ENCODE measurements at places on chromosomes 5 and 9. TPM values are rescaled to one million over a fixed set of nuclear protein-coding genes. Genes with fewer than 3 reads are reported as not detected.

- DNase-seq, result no peak
These were observed 25.4 kb downstream of the DAB2 start for GRCh38 chr5:39399135-39400036.

IL3 gene
- total RNA-seq, result not detected

GRCh38 chr5:82816926-82817325 lies 260.3 kb downstream of the TMEM167A start:
- no peak for DNase-seq

SPATA31A3 gene
- not detected for total RNA-seq

AGXT2 gene
- total RNA-seq, result not detected

DNA sequence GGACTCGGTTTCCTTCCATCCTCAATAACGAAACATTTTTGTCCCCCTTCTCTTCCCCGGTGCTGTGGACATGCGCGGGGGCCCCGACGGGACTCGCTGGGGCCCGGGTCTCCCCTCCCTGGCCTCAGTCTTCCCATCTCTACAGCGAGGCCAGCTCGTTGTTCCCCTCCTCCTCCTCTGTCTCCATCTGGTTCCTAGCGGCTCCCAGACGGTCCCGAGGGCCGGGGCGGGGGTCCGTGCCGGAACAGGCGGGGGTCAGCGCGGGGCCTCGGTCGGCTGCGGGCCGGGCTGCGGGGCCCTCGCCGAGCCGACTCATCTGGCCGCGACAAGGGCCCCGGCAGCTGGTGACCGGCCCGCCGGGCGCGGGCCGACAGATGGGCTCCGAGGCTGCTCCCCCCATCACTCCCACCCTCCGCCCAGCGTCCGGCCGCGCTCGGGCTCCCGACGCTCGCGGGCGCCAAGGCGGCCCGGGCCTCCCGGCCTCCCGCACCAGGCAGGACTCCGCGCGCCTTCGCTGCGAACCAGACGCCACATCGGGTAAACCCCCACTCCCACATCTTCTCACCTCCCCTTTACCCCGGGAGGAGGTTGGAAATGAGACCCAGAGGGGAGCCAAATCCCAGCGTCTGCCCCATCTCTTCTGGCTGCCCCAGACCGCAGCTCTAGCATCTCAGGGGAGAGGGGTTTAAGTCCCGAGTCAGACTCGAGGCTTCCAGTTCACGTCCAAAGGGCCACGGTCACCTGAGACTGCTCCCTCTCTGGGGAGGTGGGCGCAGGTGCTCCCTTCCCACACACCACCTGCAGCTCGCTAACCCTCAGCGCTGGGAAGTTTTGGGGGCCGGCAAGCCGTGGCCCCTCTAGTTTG lies 8.1 kb downstream of the BARHL1 start:
- DNase-seq, result no peak

DNA sequence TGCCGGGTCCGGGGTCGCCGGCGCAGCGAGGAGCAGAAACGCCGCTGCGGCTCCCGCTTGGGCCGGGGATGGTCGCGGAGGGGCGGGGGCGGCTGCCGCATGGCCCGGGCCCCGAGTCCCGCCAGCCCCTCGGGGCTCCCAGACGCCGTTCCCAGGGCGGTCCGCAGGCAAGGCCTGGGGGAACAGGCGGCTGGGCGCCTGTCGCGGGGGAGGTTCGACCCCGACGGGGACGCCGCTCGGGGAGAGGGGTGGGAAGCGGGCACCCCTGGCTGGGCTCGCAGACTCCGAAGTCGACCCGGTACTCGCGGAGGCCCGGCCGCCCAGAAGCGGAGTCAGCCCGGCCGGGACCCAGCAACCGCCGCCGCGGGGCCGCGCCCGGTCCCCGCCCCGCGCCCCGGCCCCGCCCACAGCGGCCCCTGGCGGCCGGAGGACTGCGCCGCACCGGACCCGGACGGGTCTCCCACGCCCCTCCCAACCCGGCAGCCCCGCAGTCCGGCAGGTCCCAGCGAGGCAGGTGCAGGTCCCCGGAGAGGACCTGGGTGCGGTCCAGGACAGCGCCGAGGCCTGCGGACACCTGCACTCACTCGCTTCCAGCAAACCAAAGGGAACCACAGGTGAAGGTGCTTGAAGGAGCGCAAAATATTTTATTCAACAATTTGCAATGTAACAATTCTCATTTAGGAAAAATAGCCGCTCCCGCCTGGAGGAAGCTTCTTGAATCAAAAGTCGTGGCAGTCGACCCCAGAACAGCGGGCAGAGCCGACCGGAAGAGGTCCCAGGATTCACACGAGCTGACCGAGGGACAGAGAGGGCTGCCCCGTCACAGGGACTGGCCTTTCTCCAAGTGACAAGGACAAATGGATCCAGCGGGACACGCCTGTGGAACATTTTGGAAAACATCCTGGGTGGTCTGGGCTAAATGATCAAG lies at the start of gene INPP5E:
Gene INPP5E, minus strand, starts transcription at position 365 of the 928 bp plus-strand sequence. CDS start 426 bp downstream, outside the sequence.
- DNase-seq, result peak; percentile 36

DNA sequence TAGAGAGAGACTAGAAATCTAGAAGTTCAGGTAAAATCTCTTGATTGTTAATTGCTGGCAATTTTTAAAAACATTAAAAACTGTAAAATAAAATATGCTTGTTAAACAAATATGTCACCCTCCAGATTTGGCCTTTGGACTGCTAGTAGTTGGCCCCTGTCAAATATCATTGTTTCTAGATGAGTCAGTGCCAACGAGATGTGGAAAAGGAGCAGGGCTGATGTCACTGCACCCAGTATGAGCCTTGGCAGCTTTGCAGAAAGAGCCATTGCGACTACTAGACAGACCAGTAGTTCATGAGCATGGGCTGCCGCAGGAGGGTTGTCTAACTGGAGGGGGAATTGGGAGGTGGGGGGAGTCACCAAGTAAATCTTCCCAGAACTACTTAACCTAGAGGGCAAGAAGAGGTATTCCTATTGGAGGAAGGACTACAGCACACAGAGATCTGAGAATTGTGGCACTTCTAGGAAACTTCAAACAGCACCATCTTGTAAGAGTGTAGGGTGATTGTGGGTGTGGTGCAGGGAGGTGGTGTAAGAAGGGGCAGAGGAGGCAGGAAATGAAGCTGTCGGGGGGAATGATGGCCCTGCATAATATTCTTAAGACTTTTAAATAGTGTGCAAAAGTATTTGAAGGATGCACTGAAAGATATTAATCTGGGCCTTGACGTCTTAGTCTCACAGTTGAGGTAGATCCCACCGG lies 7.1 kb upstream of the DOCK2 start:
- DNase-seq, result no peak

- DNase-seq, result no peak
These were observed 43.8 kb downstream of the SPINK5 start for GRCh38 chr5:148107608-148108007.

DNA sequence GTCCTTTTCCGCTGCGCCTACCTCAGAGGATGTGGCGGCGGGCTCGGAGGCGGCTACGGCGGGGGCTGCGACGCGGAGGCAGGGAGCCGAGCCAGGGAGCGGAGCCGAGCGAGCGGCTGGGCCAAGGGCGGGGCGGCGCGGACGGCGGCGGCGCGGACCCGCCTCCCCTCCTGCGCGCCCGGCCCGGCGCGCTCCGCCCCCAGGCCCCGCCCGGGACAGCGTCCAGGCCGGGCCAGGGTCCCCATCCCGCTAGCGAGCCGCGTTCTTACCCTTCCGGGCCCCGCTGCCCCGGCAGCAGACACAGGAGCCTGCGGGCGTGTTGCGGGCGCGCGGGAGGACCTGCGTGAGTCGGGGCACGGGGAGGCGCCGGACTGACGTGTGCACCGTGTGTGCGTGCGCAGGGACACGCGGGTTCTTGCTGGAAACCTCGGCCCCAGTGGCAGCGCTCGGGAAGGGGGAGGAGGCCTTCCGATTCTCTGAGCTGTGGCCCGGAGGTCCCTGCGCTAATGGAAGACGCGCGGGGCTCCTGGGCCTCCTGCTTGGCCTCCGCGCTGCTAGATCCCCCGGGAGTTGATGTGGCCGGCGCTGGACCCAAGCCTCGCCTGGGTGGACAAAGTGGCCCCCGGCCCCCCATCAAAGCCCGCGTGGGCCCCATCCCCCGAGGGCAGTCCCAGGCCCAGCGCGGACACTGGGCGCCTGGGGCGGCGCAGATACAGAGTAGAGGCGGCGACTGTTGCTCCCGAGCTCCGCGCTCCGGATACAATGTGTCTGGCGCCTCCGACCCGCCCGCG lies at the start of gene VDAC1:
Gene VDAC1, minus strand, starts transcription at position 350 of the 791 bp plus-strand sequence. CDS start 11,963 bp downstream, outside the sequence.
- DNase-seq, result peak; percentile 81

DNA sequence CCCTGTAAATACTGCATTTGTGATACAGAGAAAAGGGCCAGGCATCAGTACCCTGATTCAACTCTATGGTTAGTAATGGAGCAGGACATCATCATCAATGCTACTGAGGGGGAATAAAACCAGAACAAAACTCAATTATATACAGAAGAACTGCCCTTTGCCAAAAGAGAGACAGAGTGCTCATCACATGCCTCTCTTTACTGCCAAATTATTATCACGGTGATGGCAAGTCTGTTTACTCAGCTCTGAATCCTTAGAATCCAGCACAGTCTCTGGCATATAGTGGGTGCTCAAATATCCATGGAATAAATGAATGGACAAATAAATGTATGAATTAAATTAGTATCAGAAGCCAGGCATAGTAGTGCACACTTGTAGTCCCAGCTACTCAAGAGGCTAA lies 130.2 kb downstream of the TTC39B start:
- DNase-seq, result no peak

DNA sequence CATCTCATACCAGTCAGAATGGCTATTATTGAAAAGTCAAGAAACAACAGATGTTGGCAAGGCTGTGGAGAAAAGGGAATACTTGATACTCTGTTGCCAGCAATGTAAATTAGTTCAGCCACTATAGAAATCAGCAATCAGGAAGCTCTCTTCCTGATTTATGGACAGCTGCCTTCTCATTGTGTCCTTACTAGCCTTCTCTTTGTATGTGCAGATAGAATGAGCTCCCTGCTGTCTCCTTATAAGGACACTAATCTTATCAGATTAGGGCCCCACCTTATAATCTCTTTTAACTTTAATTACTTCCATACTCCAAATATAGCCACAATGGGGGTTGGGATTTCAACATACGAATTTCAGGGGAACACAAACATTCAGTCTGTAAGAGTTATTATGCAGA lies 38.0 kb downstream of the KCNV2 start:
- DNase-seq, result no peak

SPATA31D4 gene
- total RNA-seq, result not detected

DNA sequence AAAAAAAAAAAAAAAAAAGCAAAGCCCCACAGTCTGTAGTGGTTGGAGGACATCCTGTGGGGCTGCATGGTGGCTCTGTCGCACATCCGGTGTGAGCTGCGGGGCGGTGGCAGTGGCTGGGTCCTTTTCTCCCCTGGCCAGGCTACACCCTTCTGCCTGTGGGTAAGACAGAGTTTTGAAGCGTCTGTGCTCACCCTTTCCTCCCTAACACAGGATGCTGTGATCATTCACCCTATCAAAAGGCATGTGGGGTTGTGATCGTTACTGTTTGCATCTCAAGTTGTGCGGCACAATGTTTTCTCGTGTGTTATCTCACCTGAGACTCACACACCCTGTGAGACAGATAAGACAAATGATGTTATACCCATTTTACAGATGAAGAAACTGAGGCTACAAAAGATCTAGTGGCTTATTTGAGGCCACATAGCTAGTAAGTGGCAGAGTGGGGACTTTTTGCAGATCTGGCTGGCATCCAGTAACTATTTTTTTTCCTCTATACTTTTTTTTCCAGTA lies 17.5 kb downstream of the IRF1 start:
- no peak for DNase-seq

GRCh38 chr9:68869022-68869421 lies 144.9 kb downstream of the PRKACG start:
- no peak for DNase-seq

- no peak for DNase-seq
These were observed 56.2 kb downstream of the SEMA6A start for GRCh38 chr5:116518423-116518822.

- DNase-seq, result no peak
These were observed 520.3 kb downstream of the CDH9 start for GRCh38 chr5:26518065-26518464.

SYNPO gene
- total RNA-seq, result 5.8 TPM

IFNA21 gene
- total RNA-seq, result not detected

- no peak for DNase-seq
These were observed 688 bp downstream of the SNX24 start for GRCh38 chr5:122846051-122846550.

DNA sequence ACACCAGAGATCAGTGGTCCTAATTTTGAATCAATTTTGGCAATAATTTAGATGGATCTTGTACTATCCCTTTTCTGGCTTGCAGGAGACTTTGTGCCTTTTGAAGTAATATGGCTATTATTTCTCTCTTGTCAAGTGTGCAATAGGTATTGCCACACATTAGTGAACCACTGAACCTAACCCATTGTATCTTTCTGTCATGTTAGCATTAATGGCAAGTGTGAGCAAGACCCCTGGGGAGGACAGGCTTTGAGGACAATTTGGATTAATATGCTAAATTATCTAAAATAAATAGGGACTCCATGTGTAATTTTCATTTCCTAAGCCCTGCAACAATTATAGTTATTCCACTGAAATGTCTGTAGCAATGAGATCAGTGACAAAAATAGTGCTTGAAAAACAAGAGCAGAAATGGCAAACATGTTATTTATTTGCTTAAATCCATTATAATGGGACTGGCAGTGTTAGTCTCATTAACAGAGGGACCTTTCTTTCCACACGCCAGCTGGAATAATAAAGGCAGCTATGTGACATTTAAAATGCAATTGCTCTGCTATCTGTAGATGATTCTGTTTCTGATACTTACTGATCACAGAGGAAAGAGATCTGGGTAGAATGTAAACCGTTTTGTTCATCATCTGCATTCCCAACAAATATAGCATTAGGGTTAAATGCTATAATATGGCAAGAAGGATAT lies 753.3 kb upstream of the ZNF608 start:
- peak; percentile 2 for DNase-seq

DNA sequence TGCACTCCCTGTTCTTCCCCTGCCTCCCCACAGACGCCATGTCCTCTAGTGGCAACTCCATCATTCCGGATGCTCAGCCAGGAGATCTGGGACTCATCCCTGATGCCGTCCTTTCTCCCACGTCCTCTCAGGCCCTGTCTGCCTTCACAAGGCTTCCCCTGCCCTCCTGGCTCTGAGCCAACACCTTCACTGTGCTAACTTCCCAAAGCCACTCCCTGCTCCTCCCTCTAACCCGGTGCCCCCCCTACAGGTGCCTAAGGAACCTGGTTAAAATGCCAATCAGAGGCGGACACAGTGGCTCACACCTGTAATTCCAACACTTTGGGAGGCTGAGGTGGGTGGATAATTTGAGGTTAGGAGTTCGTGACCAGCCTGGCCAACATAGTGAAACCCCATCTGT lies 67.6 kb downstream of the LMX1B start:
- DNase-seq, result no peak

GPR107 gene
- 22.3 TPM for total RNA-seq

- no peak for DNase-seq
These were observed 1.2 kb downstream of the FCHSD1 start for GRCh38 chr5:141649972-141650371.

PDLIM4 gene
- total RNA-seq, result 3.1 TPM
